T follicular helper cell (primary cell): ENCODE measurements at places on chromosomes 2 and 18.

DNA sequence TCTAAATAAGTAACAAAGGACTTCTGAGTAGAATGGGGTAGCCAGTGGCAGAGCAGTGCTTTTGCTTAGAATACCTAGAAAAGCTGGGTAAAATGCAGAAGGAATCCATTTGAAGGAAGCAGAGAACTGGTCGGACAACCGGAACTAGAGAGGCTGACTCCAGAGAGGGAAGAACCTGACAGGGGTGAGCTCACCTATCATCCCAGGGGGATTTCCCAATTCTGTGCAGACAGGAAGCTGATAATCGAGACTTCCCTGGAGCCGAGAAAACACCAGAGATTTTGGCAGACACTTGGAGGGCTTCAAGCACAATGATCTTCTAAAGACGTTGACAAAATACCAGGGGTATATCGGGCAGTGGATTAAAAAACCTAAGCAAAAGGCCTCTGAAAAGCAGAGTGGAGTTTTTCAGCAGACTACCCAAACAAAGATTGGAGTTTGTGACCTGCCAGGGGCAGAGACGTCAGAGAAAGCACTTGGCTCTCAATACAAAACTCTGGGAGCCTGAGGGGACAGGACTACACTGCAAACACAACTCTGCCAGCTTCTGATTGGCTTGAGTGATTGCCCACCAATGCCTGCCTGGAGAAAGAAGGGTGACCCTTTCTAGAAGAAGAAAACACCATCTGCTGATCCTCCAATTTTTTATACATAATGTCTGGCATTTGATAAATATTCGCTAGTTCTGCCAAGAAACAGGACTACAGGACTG, 67.5 kb upstream of the TTN start:
- no peak for DNase-seq

DNA sequence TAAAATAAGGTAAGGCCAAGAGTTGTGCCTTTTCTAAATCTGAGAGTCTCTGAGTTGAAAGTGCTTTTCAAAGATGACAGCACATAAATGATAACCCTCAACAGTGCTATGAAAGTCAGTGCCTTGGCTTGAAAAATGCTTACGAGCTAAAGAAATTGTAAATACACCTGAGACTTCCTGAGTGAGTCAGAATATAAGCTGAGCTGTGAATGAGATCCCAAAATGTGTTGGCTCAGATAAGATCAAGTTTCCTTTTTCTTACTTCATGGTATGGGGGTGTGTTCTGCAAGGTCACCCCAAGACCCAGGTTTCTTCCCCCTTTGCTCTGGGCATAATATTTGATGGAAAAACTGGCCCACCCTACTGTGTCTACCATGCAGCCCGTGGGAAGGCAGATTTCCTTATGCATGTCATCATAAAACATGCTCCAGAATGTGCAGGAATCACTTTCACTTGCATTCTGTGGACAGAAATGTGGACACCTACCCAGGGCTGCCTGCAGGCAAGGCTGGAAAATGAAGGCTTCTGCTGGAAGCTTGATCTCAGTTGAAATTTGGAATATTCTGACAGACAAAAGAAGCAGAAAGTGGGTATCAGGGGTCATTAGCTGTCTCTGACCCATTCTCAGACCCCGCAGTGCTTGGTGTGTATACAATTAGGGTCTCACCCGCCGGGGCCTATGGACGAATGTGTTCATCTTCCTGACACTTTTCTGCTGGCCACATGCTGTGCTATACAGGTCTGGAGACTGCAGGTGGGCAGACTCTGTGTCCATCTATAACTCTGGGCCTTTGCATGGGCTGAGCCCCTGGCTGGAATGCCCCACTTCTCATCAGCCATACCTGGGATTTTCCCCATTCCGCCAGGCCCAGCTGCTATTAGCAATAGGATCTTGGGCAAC, 212.6 kb downstream of the SH3RF3 start:
- DNase-seq: no peak

- no peak for DNase-seq
Measured at GRCh38 chr18:22044474-22045220, 124.7 kb upstream of the GATA6 start.

GRCh38 chr2:86039178-86039962, 66.3 kb downstream of the POLR1A start:
- peak; percentile 29 for DNase-seq

GRCh38 chr18:44857744-44858491, 177.2 kb downstream of the SETBP1 start:
- DNase-seq: no peak

DNA sequence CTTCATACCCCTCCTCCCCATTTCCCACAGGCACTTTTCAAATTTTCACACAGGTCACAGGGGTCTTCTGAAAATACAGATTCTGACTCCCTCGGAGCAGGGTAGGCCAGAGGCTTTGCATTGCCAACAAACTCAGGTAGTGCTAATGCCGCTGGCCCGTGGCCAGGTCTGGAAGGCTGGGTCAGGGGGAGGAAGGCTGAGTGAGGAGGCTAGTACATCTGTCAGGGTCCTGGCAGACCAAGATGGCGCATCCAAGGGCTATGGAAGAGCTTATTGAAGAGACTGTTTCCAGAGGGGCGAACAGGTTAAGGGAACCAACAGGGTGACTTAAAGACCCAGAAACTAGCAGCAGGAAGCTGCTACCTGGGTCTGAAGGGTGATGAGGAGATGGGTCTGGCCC, 336.7 kb upstream of the ID2 start:
- no peak for DNase-seq

- DNase-seq: no peak
Measured at GRCh38 chr2:12948961-12949353, 232.2 kb downstream of the TRIB2 start.

DNA sequence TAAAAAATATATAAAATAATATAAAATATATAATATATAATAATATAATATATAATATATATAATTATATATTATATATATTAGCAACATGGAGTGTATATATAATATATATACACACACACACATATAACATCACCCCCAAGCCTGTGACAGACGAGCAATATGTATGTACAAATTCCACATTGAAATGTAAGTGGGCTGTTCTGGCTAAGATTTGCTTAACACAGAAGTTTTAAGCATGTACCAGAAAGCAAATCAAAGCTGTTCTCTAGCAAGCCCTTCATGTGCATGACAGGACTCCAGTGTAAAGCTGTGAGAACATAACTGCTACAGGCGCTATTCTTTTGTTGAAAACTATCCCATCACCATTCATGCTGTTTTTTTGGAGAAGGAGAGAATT, 261.7 kb upstream of the TNP1 start:
- DNase-seq: no peak

DNA sequence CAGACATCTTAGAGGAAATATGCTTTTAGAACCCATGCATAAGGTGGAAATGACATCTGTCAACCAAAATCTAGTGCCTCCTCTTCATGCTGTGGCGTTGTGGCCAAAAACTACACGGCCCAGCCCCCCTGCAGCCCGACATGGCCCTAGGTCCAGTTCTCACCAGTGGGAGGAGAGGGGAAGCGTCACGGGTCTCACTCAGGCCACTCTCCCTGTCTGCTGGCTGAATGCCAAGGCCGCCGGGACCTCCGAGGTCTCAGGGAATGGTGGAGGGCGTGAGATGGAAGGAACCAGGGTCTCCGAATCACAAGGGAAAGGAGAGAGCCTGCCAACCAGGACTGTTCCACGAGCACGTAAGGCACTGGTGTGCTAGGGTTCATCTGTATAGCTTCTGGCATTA, 361.0 kb downstream of the ANAPC1 start:
- DNase-seq: no peak

GRCh38 chr2:164457271-164457670, 164.0 kb downstream of the GRB14 start:
- DNase-seq: no peak

GRCh38 chr18:532018-532417, 31.5 kb upstream of the COLEC12 start:
- DNase-seq: no peak

GRCh38 chr2:101931402-101931801, 60.4 kb upstream of the IL1R2 start:
- DNase-seq: no peak

- DNase-seq: no peak
Measured at GRCh38 chr18:78244779-78245178, 734.8 kb upstream of the SALL3 start.
